RKO (cell line): ENCODE measurements at places on chromosomes 2 and 18.

GRCh38 chr18:44636241-44636640 lies 44.4 kb upstream of the SETBP1 start:
- no peak for DNase-seq

- DNase-seq: no peak
Measured at GRCh38 chr18:72460210-72460680, 83.9 kb downstream of the CBLN2 start.

DNA sequence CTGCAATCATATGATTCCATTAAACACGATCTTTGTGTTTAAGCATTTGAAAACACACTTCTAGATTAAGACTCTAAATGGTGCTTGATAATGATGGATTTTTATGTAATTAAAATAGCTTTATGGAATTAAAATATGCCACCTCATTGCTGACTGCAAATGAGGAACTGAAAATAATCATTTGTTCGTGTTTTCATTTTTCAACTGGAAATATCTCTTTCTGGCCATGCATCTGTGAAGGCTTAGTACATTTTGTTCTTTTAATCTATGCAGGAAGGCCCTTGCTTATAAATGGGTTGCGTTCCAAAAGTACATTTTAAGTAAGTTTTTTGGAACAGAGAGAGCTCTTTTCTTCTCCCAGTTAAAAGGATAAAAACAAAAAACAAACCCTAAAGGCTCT lies 125.5 kb downstream of the MC4R start:
- no peak for DNase-seq

DNA sequence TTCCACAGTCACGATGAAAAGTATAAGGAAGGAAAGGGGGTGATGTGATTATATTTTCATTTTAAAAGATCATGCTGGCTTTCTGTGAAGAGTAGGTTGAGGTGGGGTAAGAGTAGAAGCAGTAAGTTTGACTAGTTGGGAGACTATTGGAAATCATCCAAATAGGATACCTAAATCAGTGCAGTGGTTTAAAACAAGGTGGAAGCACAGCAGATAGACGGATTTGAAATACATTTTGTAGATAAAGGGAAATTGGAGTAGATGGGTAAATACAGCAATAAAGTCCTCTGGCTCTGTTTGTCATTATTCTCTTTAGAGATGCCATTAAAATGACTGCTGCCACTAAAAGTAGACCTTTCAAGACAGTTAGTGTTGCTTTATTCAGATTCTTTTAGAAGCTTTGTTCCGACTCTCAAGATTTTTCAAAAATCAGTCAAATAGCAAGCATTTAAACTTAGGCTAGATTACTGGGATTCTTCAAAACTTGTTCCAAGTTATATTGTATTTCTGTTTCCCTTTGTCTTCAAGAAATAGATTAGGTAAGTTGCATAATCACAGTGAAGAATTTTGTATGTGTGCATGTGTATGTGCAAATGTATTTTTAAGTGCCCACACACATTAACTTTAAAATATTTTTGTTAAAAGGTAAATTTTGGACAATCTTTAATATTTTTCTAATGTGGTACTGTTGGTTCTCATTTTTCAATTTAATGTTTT lies 61.7 kb upstream of the DTNA start:
- DNase-seq: no peak

DNA sequence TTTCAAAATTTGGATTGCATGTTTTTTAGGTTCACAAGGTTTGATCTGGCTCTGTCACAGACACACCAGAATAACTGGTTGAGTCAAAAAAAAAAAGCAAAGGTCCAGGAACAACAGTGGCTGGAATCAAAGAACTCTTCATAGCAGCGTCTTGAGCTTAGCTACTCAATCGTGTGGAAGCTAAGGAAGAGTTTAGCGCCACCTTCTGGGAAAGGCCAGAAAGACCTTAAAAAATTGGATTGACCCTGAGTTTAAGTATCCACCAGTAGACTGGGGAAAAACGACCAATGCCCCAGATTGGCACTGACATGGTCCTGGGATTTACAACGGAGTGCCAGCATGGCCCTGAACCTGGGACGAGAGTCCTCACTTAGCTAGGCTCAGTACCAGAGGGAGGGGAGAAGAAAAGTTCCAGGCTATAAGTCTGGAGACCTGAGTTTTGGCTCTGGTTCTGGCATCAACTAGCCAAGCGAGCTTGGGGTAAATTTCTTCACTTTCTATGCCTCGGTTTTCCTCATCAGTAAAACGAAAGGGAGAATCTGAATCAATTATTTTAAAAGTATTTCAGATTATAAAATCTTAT lies 71.1 kb upstream of the TFCP2L1 start:
- peak; percentile 70 for DNase-seq

DNA sequence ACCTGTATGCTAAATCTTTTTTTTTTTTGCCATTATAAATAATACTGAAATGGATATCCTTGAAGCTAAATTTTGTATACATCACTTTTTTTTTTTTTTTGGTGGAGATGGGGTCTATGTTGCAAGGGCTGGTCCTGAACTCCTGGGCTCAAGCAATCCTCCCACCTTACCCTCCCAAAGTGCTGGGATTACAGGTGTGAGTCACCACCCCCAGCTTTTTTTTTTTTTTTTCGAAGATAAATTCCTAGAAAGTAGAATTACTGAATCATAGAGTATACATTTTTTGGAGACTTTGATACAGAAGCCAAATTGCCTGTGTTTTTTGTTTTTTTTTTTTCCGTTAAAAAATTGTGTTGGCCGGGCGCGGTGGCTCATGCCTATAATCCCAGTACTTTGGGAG lies 51.0 kb upstream of the MCFD2 start:
- DNase-seq: no peak

DNA sequence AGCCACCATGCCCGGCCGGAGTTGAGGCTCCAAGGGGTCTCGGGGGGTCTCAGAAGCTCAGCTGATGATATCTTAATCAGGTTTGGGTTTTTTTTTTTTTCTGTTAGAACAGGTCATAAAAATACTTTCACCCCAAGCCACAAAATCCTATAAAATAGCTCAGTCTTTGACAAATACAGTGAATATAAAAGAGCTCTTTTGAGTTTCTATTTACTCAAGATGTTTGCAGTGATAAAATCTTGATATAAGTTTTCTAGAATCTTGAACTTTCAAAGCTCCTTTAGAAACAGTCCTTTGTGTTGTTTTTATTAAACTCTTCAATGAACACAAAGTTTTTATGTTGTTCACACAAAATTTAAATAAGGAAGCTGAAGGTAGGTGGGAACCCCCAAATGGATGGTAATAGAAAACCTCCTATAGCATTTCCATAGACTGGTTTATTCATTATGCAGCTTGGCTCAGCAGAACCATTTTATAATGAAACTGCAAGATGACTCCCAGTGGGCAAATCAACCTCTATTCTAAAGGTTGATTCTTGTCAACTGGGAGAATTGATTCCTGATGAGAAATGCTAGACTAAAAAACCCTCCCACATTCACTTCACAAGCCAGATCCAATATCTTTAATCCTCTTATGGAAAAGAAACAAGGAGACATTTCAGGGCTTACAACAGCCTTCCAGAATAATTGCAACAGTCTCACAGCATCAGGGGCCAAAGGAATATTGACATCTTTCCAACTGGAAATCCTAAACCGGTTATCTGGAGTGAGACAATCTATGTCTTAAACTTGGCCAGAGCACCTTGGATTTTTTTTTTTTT lies 13.6 kb upstream of the NARS1 start:
- no peak for DNase-seq

DNA sequence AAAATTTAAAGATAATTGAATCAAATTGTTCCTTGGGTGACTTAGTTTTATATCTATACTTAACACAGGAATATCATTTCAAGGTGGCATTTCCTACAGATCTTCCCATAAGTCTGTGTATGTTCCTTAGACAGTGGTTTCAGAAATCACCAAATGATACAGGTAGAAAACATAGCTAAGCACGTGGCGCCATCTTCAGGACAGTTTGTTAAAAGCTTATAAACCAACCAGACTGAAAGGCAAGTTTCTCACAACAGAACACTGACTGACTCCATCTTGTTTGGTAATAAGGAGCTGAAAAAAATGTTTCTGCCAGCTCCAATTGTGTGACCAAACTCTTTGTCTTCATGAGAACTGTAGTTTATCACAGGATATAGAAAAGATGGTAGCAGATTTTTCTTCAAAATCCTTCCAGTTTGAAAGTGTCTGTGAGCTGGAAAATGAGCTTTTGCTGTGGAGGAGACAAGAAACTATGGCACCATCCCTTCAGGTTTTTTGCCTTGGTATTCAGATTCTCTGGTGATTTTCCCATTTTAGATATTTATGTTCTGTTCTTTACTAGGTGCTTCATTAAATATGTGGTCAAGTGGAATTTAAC lies 34.8 kb upstream of the NEUROD1 start:
- peak; percentile 82 for DNase-seq

DNA sequence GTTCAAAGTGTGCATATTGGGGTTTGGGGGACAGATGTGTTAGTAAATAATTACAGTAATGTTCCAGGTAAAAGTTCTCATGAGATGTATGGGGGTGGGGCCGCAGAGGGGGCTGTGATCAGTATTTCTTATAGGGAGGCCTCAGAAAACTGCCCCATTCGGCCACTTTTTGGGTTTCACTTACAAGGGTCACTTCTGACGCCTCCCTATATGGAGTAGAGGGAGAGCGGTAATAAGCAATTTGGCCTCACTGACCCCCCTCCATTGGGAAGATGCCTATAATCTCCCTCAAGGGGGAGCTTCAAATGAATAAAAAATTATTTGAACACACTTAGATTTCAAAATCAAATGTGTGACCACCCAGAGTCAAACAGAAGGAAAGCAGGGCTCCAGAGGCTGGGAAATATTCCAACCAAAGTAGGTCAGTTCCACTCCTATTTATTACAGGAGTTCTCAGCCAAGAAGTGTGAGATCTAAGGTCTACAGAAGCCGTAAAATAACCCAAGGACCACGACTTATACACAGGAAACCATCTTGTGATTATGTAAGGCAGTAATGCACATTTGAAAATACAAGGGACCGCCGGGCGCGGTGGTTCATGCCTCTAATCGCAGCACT lies 2.7 kb downstream of the SCTR start:
- no peak for DNase-seq
